ENCODE measurements at places on chromosomes 3 and 15.

GRCh38 chr3:189188466-189188865 lies 16.7 kb downstream of the TPRG1 start:
- DNase-seq = no peak

DNA sequence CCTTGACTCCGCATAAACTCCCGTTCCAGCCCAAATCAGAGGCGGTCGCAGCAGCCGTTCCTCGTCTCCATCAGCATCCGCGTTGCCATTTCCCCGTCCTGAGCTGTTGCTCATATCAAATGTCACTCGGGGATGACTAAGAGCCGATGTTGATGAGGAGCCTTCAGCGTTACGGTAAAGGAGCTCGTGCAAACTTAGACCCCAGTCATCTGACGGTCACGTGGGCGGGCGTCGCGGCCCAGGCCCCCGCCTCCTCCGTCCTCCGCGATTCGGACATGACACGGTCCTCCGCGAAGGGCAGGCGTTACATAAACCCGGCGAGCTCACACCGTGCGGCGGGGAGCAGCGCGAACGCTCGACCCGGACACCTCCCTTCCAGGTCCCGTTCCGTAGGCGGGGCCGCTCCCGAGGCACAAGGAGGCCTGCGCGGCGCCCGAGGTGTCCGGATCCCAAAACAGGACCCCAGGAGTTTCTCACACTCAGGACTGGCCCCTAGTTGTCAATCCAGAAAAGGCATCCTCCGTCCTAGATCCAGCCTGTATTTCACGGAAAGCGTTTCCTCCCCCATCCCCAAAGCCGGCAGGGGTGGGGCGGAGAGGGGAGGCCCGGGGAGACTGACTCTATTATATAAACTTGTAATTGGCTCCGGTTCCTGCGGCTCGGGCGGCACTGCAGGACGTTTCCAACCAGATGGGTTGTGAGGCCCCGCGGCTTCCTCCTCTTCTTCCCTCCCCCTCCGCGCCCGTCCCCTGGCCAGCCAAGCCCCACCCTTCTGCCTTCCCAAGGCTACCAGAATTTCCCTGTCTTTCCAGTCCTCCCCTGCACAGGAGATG lies 100.0 kb upstream of the IGF1R start:
- peak; percentile 89 for DNase-seq

DNA sequence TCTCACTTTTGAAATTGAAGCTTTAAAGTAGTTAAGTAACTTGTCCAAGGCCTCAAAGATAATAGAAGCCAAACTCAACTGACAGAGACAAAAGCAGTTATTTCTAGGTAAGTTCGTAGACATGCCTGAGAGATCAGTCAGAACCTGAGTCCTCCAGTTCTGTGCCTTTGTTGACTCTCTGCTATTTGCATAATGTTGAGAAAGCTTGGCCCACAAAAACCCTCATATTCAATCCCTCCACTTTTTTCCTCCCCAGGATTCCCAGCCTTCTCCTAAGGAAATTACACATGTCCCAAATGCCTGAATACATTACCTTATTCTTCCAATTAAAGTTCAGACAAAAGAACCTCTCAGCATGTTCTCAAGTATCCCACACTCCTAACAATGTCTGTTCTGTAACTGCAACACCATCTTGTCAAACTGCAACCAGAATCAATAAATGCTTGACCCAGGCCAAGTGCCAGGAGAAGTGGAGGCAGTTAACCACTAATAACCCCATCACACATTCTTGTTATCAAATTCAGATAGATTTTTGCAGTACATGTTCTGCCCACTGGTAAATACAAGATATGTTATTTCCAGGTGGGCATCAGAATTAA lies 217.8 kb downstream of the LRRC3B start:
- DNase-seq = no peak

DNA sequence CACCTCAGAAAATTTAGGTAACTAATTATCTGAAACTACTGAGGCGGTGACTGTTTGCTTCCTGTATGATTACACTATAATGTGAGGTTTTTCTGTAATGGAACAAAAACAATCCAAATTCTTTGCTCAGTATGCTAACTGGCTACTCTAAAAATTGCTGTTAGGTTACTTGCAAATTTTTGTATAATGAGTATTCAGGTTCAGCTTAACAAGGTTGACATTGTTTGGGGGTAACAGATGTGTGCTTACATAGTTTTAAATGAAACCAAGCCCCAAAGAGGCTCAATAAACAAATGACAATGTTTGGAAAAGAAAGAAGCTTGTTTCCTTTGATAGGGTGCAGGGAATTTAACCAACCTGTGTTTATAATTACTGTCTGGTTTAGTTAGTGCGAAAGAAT lies 414.5 kb upstream of the MDFIC2 start:
- DNase-seq = no peak

- DNase-seq = no peak
Observed at GRCh38 chr3:17122758-17123157, 238.0 kb downstream of the PLCL2 start.

DNA sequence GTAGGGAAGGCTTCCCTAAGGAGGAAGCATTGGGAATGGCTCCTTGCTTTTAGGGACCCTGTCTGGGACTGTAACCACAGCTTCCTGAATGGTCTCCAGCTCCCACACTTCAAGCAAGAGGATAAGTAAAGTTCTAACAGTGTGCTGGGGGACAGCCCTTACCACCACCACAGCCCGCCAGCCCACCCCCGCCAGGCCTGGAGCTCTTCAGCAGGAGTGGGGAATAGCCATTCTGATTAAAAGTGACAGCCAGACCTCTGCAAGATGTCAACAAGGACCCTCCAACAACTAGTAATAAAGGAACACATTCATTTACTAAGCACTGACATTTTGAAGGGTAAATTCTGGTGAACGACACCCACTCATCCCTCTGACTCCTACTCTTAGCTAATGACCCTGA lies 49.4 kb downstream of the CPN2 start:
- no peak for DNase-seq

GRCh38 chr3:86948822-86949221 lies 42.1 kb downstream of the VGLL3 start:
- no peak for DNase-seq

GRCh38 chr3:133152681-133153220 lies 114.6 kb downstream of the TMEM108 start:
- no peak for DNase-seq

DNA sequence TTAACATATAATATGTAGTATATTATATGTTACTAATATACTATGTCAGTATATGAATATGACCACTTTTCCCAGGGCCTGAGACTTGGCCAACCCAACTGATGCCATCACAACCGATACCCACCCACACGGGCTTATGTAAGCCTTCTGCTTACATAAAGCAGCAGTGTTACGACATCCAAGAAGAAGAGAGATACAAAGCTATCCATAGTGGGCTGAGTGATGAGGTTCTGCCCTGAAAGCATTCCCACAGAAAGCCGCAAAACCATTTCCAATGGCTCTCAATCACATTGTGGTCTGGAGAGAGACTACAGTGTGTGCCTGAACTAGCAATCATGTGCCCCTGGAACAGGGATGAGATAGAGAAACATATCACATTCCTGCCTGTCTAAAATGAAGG lies 177.9 kb downstream of the PLOD2 start:
- no peak for DNase-seq

DNA sequence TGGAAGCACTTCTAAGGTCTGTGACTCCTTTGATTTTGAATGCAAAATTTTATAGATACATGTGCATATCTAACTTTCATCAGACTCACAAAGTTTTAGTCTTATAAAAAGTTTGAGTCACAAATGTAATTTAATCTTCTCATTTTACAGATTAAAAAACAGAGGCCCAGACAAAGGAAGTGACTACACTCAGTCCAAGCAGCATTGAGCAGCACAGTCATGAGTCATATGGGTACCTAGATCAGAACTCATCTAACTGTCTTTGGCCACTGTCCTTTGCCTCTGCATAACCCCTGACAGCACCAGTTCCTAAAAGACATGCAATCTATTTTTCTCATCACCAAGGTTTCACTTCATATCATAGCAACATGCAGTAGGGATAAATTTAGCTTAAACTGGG lies 210.7 kb upstream of the KCNH8 start:
- DNase-seq = no peak

- DNase-seq = no peak
Observed at GRCh38 chr3:129534428-129535027, 6.1 kb downstream of the RHO start.

DNA sequence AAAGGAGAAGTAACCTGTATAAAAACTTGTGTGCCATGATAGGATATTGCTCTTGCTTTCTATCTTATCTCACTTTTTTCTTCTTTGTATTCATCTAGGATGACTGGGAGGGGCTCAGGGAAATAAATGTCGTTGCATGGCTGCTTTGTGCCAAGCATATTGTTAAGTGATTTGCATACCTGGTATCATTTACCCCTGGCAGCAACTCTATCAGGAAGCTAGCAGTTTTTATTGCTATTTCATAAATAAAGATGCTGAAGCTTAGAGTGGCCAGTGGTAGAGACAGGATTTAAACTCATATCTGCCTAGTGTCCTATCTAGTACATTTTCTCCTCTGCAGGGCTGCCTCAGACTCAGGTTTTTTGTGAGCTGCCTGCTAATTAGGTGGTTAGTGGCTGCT lies 253.3 kb downstream of the PTPRG start:
- no peak for DNase-seq

DNA sequence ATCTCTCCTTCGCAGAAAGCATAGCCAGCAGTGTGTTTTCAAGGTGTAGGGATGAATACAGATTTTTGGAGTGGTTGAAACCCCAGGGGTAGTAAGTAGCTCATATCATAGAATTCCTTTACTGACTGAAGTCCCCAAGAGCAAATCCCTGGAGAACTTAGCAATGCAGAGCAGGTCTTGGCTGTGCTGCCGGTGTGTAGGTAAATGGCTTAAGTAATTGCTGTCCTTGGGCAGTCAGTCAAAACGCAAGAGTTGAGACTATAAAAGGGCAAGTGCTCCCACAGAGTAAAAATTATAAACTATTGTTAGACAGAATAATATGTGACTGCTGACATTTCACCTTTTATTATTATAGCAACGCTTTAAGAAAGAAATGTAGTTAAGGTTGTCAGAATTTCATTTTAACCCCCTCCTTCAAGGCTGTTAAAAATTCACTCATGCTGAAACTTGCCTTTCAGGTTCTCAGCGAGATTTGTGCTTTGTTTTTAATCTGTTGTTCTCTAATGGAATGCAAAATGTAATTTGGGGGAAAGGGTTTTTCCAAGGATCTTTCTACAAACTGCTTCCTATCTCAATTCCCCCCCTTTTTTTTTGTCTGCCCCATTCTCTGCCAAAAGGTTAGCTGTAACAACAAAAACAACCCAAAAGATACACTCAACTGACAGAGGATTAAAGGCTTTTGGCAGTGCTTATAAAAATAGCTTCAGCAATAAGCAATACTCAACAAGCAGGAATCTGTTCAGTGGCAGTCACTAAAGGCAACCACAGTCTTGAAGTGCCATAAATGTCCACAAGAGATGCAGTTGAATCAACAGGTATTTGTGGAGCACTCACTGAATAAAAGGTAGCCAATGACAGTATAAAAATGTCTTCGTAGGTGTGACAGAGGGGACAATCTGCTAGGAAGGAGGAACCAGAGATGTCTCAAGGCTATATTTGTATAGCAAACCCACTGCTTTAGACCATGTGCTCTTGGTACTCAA lies 105.3 kb downstream of the THRB start:
- DNase-seq = no peak

- DNase-seq = no peak
Observed at GRCh38 chr3:13150624-13151023, 77.4 kb upstream of the IQSEC1 start.

- DNase-seq = no peak
Observed at GRCh38 chr15:84143753-84144314, 91.7 kb upstream of the GOLGA6L4 start.

DNA sequence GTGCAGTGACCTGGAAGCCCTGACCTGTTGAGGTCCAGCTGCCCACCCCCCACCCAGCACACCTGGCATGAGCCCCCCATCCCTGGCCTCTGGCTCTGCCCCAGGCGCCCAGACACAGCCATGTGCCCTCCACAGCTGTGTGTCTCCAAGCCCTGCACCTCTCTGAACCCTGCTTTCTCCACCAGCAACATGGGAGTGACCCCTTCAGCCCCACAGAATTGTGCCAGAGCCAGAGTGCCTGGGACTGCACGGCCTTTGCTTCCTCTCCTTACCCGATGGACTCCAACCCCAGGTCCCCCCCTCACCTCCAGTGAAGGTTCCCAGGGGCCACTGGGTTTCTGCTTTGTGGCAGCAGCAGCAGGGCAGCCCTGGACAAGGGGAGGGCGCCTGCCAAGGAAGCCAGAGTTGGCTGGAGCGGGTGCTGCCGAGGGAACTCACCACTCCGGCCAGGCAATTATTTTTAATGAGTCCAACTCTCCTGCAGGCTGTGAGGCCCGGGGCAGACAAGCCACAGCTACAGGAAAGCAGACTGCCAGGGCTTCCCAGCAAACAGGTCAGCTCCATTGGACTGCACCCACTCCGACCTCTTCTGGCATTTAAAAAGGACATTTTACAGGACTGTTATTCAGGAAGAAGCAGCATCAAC lies 24.1 kb downstream of the PRR20G start:
- DNase-seq = no peak

DNA sequence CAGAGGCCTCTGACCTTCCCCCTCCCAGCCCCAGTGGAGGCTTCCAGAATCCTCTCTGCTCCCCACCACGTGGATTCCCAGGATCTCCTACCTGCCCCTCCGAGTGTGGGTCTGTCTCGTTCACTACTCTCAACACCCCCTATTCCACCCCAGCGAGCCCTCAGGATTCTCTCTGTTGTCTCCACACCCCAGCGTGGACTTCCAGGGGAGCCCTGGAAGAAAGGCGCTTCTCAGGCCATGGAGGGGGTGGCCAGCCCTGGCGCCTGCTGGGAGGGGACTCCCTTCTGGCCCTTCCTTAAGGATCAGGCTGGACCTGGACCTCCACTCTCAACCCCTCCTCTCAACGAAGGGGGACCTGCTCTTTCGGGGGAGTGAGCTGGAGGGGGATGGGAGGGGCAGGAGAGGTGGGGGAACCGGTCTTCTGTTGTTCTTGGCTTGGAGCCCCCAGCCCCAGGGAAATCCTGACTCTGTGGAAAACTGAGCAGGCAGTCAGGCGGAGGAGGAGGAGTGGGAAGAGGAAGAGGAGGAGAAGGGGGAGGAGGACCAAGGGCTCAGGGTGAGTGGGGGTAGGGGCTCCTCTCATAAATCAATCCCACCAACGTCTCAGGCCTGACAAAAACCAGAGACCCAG lies 32.9 kb downstream of the EPHB3 start:
- DNase-seq = peak; percentile 53

DNA sequence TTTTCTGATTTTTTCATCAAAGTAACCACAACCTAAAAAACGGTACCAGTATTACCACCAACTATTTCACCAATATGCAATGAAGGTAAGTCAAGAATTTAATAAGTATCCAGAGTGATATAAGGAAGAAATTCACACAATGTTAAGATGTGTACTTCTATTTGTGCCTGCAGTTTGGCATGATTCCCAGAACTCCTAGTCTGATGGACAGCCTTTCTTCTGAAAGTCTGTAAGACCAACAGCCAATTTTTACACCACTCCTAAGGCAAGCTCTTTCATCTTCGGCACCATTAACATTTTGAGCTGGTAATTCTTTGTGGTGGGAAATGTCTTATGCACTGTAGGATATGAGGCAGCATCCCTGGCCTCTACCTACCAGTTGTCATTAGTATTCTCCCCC lies 108.3 kb downstream of the VPS13C start:
- no peak for DNase-seq

GRCh38 chr3:186067360-186068242 lies 41.3 kb downstream of the ETV5 start:
- DNase-seq = no peak

GRCh38 chr3:44883999-44884431 lies 9.6 kb downstream of the TGM4 start:
- DNase-seq = peak; percentile 53

- no peak for DNase-seq
Observed at GRCh38 chr15:80698676-80699075, 3.6 kb downstream of the ABHD17C start.

- no peak for DNase-seq
Observed at GRCh38 chr3:43243590-43244587, 42.5 kb upstream of the SNRK start.

GRCh38 chr3:14766428-14767244 lies 52.1 kb upstream of the FGD5 start:
- no peak for DNase-seq

Measured in right forelimb (tissue), 1 donor.